Effector memory CD8-positive, alpha-beta T cell (primary cell): ENCODE measurements at places on chromosomes 1 and 21.
A peak's percentile ranks its signal among the peaks of the same experiment; 100 is the strongest.

DNA sequence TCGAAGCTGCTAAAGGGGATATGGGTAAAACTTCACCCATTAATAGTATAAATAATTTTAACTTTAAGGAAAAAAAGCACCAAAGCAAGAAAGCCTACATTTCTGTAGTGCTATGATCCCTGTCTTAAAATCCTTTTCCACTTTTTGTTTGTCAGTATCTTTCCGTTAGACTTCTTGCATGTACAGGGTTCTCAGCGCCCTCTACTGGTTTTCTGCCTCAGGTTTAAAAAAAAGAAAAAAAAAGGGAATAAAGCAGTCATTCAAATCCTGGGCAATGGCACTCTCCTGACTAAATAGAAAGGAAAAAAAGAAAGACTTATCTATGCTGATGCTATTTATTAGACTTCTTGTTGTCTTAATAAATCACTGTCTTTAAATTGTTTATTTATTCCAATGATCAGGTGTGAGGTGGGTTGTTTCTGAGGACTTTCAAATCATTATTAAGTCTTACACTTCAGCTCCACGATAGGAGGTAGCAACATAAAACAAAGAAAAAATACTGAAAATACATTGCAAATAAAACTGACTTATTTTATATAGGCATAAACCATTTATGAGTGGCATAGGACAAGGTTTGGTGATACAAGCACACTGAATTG is 475.4 kb upstream of the NR5A2 start:
- no peak for DNase-seq
- H3K27me3 ChIP-seq, result peaks cover 19% of the 10 kb centered on the region
- no peaks in the 10 kb centered on the region for H3K36me3 ChIP-seq
- H3K4me1 ChIP-seq, result no peaks in the 10 kb centered on the region
- H3K4me3 ChIP-seq, result no peak overlapping the region

DNA sequence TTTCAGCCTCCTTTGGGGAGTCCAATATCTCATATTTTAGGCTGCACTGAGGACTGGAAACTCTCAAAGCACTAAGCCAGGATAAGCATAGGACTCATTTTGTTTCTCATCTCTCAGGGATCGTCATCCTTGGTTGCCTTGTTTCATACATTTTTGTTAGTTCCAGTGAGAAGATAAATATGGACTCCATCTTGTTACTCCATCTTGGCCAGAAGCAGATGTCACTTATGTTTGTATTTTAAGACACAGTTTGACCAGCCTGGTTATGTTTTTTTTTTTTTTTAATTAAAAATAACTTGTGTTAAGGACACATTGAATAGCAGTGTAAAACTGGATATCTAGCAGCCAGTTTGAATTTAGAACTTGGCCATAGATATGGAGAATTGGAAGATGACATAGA is 34.7 kb downstream of the DISP3 start:
- no peaks in the 10 kb centered on the region for H3K4me1 ChIP-seq
- H3K36me3 ChIP-seq, result no peaks in the 10 kb centered on the region
- H3K27ac ChIP-seq, result no peak overlapping the region

- peaks cover 7% of the 10 kb centered on the region for H3K27me3 ChIP-seq
- H3K4me1 ChIP-seq, result no peaks in the 10 kb centered on the region
- DNase-seq, result no peak
Measured at GRCh38 chr1:64093941-64094340, 109.5 kb upstream of the UBE2U start.

GRCh38 chr1:53015508-53015860 is 46.5 kb upstream of the PODN start:
- H3K4me1 ChIP-seq, result peaks cover 23% of the 10 kb centered on the region
- H3K27ac ChIP-seq, result peak overlapping the region; percentile 44
- peaks cover 4% of the 10 kb centered on the region for H3K36me3 ChIP-seq
- no peak for DNase-seq
- peak overlapping the region; percentile 85 for H3K4me3 ChIP-seq

- peak overlapping the region; percentile 77 for H3K27ac ChIP-seq
- peaks cover 62% of the 10 kb centered on the region for H3K4me1 ChIP-seq
- peak overlapping the region; percentile 6 for H3K4me3 ChIP-seq
- H3K27me3 ChIP-seq, result no peaks in the 10 kb centered on the region
- peaks cover 81% of the 10 kb centered on the region for H3K36me3 ChIP-seq
- no peak for DNase-seq
Measured at GRCh38 chr1:113949007-113949406, 19.9 kb downstream of the HIPK1 start.

DNA sequence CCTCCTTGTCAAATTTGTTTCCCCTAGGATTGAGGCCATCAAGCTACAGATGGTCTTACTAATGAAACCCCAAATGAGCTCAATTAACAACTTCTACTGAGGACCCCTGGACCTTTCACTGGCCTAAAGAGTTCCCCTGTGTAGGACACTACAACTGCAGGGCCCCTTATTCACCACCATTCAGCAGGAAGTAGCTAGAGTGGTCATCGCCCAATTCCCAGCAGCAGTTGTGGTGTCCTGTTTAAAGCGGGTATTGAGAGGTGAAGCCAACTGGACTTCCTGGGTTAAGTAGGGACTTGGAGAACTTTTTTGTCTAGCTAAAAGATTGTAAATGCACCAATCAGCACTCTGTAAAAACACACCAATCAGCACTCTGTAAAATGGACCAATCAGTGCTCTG is 1466.9 kb downstream of the KCNT2 start:
- H3K4me3 ChIP-seq, result no peak overlapping the region
- no peaks in the 10 kb centered on the region for H3K36me3 ChIP-seq

- peaks cover 36% of the 10 kb centered on the region for H3K4me1 ChIP-seq
- no peaks in the 10 kb centered on the region for H3K27me3 ChIP-seq
- H3K27ac ChIP-seq, result no peak overlapping the region
- H3K4me3 ChIP-seq, result no peak overlapping the region
- peaks cover 7% of the 10 kb centered on the region for H3K36me3 ChIP-seq
Measured at GRCh38 chr1:111142356-111142975, 2.4 kb downstream of the CEPT1 start.

DNA sequence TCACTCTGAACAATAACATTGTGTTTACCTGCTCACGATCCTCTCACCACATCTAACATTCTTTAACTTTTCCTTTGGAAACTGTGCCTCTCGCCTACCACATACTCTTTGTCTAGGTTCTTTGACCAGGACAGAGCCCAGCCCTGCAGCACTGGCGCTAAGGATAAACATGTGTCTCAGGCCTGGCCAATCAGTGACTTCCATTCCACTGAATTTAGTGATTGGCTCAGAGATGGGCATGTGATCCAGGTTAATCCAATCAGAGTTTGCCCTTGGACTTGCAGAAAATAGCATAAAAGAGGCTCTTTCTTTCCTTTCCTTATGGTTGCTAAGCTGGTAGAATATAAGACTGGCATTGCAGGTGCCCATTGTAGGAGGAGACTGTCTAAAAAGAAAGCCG is 605.7 kb downstream of the MATN1 start:
- H3K4me3 ChIP-seq, result no peak overlapping the region
- no peak overlapping the region for H3K27ac ChIP-seq
- H3K36me3 ChIP-seq, result peaks cover 3% of the 10 kb centered on the region
- H3K27me3 ChIP-seq, result peaks cover 42% of the 10 kb centered on the region

- H3K4me3 ChIP-seq, result no peak overlapping the region
- H3K27me3 ChIP-seq, result no peaks in the 10 kb centered on the region
- H3K27ac ChIP-seq, result no peak overlapping the region
- H3K36me3 ChIP-seq, result no peaks in the 10 kb centered on the region
- no peaks in the 10 kb centered on the region for H3K4me1 ChIP-seq
- no peak for DNase-seq
Measured at GRCh38 chr1:228900099-228900885, 165.0 kb downstream of the RHOU start.

GRCh38 chr1:110620250-110620615 is 14.1 kb upstream of the KCNA2 start:
- peak overlapping the region; percentile 86 for H3K4me3 ChIP-seq
- H3K4me1 ChIP-seq, result peaks cover 28% of the 10 kb centered on the region
- no peak for DNase-seq
- H3K27ac ChIP-seq, result peak overlapping the region; percentile 89
- H3K36me3 ChIP-seq, result peaks cover 19% of the 10 kb centered on the region
- no peaks in the 10 kb centered on the region for H3K27me3 ChIP-seq

DNA sequence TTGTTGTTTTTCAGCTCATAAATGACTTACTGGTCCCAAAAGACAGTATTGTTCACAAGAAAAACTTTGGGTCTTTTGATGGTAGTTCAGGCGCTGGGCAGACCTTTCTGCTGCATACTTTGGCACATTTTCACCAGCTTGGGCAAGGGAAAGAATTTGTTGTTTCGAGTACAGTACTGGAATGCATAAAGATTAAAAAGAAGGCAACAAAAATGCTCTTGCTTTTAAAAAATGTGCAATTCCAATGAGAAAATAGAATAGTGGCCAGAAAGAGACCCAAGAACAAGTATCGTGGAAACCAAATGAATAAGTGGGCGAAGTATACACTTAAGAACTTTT is 56.0 kb downstream of the CLIC6 start:
- H3K27ac ChIP-seq, result no peak overlapping the region
- H3K4me3 ChIP-seq, result no peak overlapping the region
- H3K27me3 ChIP-seq, result peaks cover 53% of the 10 kb centered on the region
- no peak for DNase-seq

DNA sequence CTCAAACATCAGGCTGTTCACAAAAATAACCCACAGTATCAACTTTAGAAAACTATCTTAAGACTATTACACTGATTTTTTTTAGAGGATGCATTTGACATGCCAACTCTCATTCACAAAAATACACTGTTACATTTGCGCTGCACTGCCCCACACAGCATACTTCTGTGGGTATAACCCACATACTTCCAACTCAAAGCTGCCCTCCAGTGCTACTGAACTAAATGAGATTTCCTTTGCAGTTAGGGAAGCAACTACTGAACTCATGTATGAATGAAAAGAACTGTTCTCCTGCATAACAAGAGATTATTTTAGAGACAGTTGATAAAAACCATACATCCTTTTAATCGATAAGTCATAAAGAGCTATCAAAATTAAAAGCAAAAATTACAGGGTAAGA is 25.8 kb upstream of the GADD45A start:
- H3K27ac ChIP-seq, result no peak overlapping the region
- peaks cover 55% of the 10 kb centered on the region for H3K27me3 ChIP-seq
- H3K4me1 ChIP-seq, result no peaks in the 10 kb centered on the region

- H3K27ac ChIP-seq, result no peak overlapping the region
- DNase-seq, result no peak
- no peaks in the 10 kb centered on the region for H3K36me3 ChIP-seq
Measured at GRCh38 chr1:176854758-176855745, 309.5 kb downstream of the ASTN1 start.
